ENCODE measurements at places on chromosomes 3 and 15. TPM values are rescaled to one million over a fixed set of nuclear protein-coding genes. Genes with fewer than 3 reads are reported as not detected.

The B3GALNT1 gene
- 24.0 TPM for total RNA-seq

DNA sequence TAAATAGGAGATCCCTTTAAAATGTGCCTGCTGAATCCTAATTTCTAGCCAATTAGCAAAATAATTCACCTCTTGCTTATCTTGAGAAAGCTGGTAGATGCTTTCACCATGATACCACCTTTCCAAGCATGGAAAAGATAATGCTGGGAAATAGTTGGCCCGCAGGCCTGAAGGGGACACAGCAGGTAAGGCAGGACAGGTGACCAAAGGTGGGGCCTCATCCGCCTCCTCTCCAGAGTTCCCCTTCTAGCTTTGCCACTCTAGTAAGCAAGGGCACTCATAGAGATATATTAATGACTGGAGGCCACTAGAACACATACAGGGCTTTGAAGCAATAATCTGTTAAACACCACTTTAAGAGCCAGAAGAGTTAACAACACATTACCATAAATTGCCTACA, 45.5 kb downstream of the SATB1 start:
- DNase-seq = no peak

- DNase-seq = no peak
Observed at GRCh38 chr3:56190771-56191305, 277.4 kb downstream of the ERC2 start.

- DNase-seq = no peak
Observed at GRCh38 chr3:124982855-124983254, 48.3 kb upstream of the MUC13 start.

DNA sequence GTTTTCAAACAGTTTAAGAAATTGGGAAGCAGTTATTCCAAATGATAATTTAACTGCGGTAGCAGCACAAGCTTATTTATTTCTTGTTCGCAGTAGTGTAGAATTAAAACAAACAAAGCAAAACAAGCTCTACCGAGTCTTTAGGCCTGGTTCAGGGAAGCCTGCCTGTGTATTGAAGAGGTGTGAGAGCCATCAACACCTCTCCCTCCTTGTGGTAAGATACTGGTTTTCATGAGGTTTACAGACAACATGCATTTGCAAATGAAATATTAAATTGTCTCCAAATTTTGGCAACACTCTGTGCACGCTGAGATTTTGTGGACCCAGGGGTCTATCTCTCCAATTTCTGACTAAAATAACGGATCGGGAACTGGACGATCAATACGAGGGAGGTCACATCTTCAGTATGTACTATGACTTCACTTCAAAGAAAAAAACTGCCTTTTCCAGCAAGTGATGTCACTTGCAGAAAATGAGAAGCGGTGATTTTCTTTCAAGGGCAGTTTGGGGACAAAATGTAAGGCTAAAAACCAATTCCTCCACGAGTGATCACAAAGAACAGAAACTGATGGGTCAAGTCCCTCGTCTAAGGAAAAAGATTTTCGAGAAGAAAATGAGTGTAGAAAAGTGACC, 721 bp downstream of the ATR start:
- DNase-seq = peak; percentile 67
